H1 (cell line): ENCODE measurements at places on chromosomes 3 and 15.

DNA sequence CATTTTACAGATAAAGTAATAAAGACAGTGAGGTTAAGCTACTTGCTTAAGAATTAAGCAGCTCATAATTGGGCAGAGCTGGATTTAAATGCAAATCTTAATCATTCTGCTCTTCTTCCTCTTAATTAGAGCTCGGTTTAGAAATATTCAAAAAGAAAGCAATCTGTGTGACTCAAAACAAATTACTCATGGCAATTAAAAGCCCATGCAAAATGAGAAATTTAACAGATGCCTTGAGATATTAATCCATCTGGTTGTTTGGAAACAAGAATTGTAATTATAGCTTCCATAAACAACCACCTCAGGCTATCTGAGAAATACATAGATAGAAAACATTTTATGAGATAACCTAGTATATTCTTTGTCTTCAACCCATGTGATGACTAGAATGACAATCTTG lies 44.2 kb upstream of the DCBLD2 start:
- no peak overlapping the region for H3K4me3 ChIP-seq
- H3K27me3 ChIP-seq: no peaks in the 10 kb centered on the region
- DNase-seq: no peak
- no peaks in the 10 kb centered on the region for H3K36me3 ChIP-seq
- H3K27ac ChIP-seq: no peak overlapping the region

DNA sequence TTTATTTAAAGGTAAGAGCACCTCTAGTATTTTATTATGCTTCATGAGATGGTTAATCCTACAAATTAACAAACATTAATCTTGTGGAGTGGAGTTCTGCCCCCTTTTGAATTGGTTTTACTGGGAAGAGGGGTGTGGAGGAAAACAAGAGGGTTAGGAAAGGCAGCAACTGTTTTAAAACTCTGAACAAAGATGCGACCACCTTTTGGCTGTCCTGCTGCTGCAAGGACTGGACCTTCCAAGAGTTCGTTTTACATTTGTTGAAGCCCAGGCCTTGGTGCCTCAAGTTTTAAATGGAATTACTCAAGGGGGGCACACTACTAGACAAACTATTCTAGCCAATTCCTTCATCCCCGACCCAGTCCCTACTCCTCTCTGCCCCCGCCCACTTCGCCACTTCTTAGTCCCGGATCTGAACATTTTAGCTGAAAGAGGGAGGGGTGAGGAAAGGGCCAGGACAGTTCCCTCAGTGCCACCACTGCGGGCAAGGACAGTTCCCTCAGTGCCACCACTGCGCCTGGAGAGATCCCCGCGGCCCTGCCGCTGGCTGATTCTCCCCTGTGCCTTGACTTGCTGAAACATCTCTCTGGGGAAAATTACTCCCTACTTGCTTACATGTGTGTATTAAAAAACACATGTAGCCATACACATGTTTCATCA lies 11.2 kb downstream of the SOX2 start:
- peaks cover 22% of the 10 kb centered on the region for H3K4me1 ChIP-seq
- H3K27me3 ChIP-seq: peaks cover 6% of the 10 kb centered on the region
- H3K27ac ChIP-seq: no peak overlapping the region
- DNase-seq: peak; percentile 46
- no peak overlapping the region for H3K4me3 ChIP-seq

DNA sequence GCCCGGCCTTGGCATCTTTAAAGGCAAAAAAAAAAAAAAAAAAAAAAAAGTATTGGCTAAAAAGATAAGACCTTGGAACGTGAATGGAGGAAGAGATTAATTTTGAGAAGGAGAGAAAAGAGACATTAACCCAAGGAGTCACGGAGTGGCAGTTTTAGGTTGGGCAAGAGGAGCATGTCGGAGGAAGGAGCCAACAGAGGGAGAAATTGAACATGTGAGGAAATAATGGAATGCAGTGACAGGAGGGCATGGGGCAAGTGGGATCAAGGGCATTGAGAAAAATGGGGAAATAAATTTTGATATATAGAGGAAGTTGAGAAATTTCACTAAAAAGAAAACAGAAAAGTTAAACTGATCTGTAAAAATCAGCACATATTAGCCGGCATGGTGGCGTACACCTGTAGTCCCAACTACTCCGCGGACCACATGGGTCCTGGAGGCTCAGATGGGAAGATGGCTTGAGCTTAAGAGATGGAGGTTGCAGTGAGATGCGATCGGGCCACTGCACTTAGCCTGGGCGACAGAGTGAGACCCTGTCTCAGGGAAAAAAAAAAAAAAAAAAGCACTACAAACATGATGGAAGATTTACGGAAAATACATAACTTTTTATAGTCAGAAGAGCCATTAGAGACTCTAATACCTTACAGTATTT lies 1.2 kb downstream of the HAUS2 start:
- no peaks in the 10 kb centered on the region for H3K27me3 ChIP-seq
- H3K4me1 ChIP-seq: no peaks in the 10 kb centered on the region; the same call in 1 of the 2 replicates
- no peak overlapping the region for H3K27ac ChIP-seq
- no peaks in the 10 kb centered on the region; the same call in 1 of the 2 replicates for H3K36me3 ChIP-seq
- H3K4me3 ChIP-seq: peak overlapping the region; percentile 96; the same call in 1 of the 2 replicates
- DNase-seq: no peak

DNA sequence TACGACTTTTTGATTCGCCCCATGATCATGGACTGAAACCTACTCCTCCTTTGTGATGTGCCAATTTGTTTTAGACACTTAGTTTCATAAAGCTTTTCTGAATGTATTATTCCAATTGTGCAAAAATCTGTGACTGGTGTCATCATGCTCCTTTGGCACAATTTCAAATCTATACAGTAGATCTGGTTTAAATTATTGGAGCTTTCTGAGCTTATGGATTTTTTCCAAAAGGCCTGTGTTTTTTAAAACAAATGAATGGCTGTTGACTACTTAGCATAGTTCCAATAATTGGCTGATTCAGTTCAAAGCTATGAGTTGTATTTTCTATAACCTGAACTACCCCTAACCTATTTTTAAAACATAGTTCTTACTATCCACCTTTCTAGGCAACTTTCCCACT lies 282.7 kb downstream of the CNTN3 start:
- H3K36me3 ChIP-seq: no peaks in the 10 kb centered on the region
- H3K4me1 ChIP-seq: no peaks in the 10 kb centered on the region
- H3K27ac ChIP-seq: no peak overlapping the region
- no peak for DNase-seq
- H3K4me3 ChIP-seq: no peak overlapping the region

DNA sequence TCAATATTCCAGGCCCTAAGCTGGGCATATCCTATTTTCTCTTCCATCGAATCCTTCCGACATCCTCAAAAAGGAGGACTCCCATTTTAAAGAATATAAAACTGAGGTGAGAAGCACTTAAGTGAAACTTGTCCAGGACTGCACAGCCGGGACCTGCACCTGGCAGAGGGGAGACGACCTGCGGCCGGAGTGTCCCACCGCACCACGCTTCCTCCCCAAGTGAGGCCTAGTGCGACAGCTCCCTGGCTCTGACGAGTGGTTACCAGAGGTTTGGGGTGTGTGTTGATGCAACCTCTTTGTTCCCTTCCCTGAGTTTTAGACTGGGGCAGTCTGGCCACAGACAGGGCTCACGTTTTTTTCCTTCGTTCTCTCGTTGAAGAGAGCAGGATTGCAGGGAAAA lies 24.9 kb upstream of the ATP2B2 start:
- H3K4me1 ChIP-seq: no peaks in the 10 kb centered on the region
- H3K27me3 ChIP-seq: no peaks in the 10 kb centered on the region
- H3K27ac ChIP-seq: no peak overlapping the region
- no peaks in the 10 kb centered on the region for H3K36me3 ChIP-seq

GRCh38 chr3:28907616-28908015 lies 373.3 kb upstream of the RBMS3 start:
- no peak overlapping the region for H3K27ac ChIP-seq
- H3K36me3 ChIP-seq: no peaks in the 10 kb centered on the region
- no peak overlapping the region for H3K4me3 ChIP-seq
- DNase-seq: no peak

DNA sequence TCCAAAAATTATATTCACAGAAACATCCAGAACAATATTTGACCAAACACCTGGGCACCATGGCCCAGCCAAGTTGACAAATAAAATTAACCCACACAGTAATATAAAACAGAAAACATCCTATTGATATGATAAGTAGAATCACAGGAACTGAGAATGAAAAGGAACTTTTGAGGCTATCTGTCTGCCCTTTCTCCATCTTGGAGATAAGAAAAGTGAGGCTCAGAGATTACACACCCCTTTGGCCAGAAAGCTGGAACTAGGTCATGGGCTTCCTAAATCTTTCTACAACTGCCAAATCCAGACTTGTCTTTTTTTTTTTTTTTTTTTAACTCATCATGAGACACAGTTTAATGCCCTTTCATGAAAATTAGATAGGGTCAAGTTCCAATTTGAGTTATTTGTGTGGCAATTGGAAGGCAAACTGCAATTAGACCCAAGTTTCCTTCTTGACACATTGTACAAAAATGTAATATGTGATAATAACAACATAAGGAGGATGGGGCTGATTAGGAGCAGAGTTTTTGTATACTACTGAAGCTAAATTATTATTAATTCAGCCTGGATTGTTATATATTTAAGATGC lies 137.2 kb downstream of the RPL22L1 start:
- H3K27ac ChIP-seq: no peak overlapping the region
- H3K36me3 ChIP-seq: no peaks in the 10 kb centered on the region
- no peak for DNase-seq
- H3K4me1 ChIP-seq: peaks cover 5% of the 10 kb centered on the region
- no peak overlapping the region for H3K4me3 ChIP-seq
- no peaks in the 10 kb centered on the region for H3K27me3 ChIP-seq

- no peaks in the 10 kb centered on the region for H3K27me3 ChIP-seq
- H3K27ac ChIP-seq: no peak overlapping the region
- no peak overlapping the region for H3K4me3 ChIP-seq
- H3K4me1 ChIP-seq: peaks cover 15% of the 10 kb centered on the region; the same call in 1 of the 2 replicates
- no peak for DNase-seq
- H3K36me3 ChIP-seq: no peaks in the 10 kb centered on the region; the same call in 1 of the 2 replicates
These were observed 4.0 kb downstream of the GCSAM start for GRCh38 chr3:112128843-112129727.

DNA sequence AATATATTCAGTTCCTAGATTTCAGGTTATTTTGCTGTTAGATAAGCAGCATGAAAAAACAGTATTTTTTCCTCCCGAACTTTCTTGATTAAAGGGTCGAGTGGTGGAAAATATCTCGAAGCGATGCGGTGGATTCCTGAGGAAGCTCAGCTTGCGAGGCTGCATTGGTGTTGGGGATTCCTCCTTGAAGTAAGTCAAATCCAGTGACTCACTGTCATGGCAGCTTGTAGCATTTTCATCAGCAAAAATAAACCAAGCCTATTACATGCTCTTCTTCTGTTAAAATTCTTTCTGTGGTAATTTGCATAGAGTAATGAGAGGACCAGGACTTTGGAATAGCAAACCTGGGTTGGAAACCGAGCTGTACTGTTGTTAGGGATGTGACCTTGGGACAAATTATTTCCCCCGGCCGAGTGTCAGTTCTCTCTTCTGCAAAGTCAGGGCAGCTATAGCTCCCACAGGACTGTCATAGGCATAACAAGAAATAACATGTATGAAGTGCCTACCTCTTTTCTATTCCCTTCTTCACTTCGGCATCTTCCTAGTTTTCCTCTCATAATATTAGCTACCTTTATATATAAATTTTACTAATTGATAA lies 75.6 kb downstream of the UBP1 start:
- H3K27ac ChIP-seq: no peak overlapping the region
- no peak overlapping the region for H3K4me3 ChIP-seq
- no peaks in the 10 kb centered on the region for H3K27me3 ChIP-seq
- H3K4me1 ChIP-seq: no peaks in the 10 kb centered on the region

- no peaks in the 10 kb centered on the region for H3K4me1 ChIP-seq
- H3K36me3 ChIP-seq: no peaks in the 10 kb centered on the region
- H3K27me3 ChIP-seq: no peaks in the 10 kb centered on the region
- H3K27ac ChIP-seq: no peak overlapping the region
- no peak overlapping the region for H3K4me3 ChIP-seq
These were observed 151.1 kb upstream of the HES1 start for GRCh38 chr3:193984876-193985275.

DNA sequence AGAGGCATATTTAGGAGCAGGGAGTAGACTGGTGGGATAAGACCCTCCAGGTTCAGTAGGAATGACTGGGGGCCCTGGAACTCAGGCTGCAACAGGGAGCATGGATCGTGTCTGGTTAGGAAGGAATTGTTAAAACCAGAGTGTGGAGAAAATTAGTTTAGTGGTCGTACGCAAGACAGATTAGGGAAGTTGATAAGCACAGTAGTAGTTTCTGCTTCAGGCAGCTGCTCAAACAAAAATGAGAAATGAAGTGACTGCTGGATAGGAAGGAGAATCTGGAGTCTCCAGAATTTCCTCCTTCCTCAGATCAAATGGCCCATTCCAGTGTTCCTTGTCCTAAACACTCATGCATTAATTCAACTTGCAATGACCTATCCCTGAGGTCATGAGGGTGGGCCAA lies 11.2 kb downstream of the MYD88 start:
- no peak overlapping the region for H3K27ac ChIP-seq
- DNase-seq: no peak
- H3K36me3 ChIP-seq: no peaks in the 10 kb centered on the region
- no peak overlapping the region for H3K4me3 ChIP-seq

DNA sequence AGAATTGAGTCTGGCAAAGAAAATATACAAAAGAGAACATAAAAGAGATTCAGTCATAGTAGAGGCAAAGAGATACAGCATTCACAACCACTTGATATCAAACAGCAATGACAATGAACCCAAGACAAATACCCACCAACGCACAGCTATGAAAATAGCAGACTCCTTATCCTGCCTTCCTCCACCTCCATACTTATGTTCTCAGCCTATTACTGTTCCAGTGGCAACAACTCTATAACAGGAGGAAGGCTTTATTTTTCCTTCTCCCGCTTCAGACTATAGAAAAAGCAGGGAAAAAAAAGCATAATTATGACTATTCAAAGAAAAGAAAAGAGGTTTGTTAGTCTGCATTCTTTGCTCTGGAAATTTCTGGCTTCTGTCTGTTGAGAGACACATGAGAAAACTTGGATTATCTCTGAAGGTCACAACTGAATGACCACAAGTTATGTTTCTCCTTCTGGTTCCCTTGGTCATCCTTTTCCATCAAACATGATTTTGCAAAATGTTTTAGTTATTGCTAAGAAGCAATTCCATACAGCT lies 81.2 kb upstream of the PLXND1 start:
- no peak overlapping the region for H3K27ac ChIP-seq
- no peaks in the 10 kb centered on the region for H3K27me3 ChIP-seq
- DNase-seq: no peak
- no peaks in the 10 kb centered on the region for H3K36me3 ChIP-seq
- peak overlapping the region; percentile 58 for H3K4me3 ChIP-seq

GRCh38 chr15:62809115-62809967 lies 233.2 kb upstream of the TPM1 start:
- no peak overlapping the region for H3K27ac ChIP-seq
- H3K36me3 ChIP-seq: no peaks in the 10 kb centered on the region
- no peak overlapping the region for H3K4me3 ChIP-seq

DNA sequence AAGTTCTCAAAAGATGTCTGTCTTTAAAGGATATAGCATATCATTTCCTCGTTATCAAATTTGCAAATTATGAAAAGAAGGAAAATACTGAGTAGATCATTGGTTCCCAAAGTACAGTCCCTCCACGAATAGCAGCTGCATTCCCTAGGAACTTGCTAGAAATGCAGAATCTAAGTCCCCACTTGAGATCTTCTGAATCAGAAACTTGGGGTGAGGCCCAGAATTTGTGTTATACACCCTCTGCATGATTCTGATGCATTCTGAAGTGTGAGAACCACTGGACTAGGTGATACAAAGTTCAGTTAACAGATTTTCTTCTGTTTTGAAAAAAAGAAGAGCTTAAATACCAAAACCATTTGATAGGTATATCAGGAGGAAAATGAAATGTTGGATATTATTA lies 77.1 kb downstream of the SLC25A26 start:
- H3K4me1 ChIP-seq: no peaks in the 10 kb centered on the region
- H3K4me3 ChIP-seq: no peak overlapping the region
- no peak for DNase-seq
- no peaks in the 10 kb centered on the region for H3K27me3 ChIP-seq
- no peak overlapping the region for H3K27ac ChIP-seq
- H3K36me3 ChIP-seq: no peaks in the 10 kb centered on the region
